Body of pancreas (tissue), 4 donors: ENCODE measurements at places on chromosomes 4 and X. TPM values are rescaled to one million over a fixed set of nuclear protein-coding genes. Genes with fewer than 3 reads are reported as not detected.

The PLS3 gene
- total RNA-seq = 47.5 TPM

The NPY2R gene
- not detected for total RNA-seq

The CNKSR2 gene
- 9.9 TPM for total RNA-seq

The MAGEA1 gene
- total RNA-seq = not detected

The CACNA1F gene
- not detected for total RNA-seq

The IL21 gene
- total RNA-seq = not detected

The CCDC110 gene
- total RNA-seq = 15.3 TPM

DNA sequence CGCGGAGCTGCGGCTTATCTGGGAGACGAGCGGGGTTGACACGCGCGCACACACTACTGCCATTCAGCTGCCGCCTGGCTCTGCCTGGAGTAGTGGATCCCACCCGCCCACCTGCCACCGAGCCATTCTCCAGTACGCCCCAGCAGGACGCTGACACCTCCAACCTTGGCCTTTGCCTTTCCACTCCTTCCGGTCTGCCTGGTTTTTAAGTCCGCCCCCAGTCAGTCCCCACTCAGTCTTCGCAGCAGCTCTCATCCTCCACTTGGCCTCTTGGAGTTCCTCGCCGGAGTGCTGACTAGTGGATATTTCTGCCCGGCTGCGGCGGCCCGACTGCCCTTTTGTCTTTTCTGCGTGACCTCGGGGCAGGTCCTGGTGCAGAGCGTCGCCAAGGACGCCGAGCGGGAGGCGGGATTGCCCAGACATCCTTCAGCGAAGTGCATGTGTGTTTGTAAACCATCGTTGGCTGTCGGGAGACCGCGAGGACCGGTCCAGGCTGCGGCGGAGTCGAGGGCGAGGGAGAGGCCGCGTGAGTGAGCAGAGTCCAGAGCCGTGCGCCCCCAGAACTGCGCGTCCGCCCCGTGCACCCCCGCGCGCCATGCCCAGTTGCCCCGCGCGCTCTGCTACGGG lies 1.1 kb downstream of the SLIT2 start:
- no peaks in the 10 kb centered on the region for H3K36me3 ChIP-seq
- peaks cover 42% of the 10 kb centered on the region for H3K4me1 ChIP-seq
- H3K27ac ChIP-seq = no peak overlapping the region

DNA sequence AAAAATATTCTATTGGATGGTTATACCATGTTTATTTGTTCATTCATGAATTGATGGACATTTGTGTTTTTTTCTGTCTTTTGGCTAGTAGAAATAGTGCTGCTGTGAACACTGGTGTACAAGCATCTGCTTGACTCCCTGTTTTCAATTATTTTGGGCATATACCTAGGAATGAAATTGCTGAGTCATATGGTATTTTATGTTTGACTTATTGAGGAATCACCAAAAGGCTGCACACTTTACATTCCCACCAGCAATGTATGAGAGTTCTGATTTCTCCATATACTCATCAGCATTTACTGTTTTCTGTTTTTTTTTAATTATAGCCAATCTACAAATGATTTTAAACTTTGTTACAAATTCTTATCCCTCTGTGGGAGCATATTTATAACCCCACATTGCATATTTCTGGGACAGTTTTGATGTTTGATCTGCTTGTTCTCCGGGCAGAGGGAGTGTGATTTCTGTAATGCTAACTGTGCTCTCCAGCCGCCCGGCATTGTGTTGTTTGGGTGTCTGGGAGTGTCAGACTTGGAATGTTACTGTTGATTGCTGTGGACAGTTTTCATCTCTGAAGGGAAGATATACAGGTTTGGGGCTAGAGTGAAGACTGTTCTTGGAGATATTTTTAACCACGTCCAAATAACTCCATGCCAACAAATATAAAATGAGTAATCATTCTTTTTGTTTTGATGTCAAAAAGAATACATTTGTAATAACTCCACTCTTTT lies 60.5 kb upstream of the PGRMC2 start:
- H3K4me3 ChIP-seq = no peak overlapping the region
- H3K4me1 ChIP-seq = no peaks in the 10 kb centered on the region
- DNase-seq = no peak
- no peak overlapping the region for H3K27ac ChIP-seq

GRCh38 chr4:186698525-186698924 lies 25.1 kb downstream of the FAT1 start:
- H3K27me3 ChIP-seq = no peaks in the 10 kb centered on the region
- DNase-seq = no peak
- no peak overlapping the region for H3K27ac ChIP-seq
- no peaks in the 10 kb centered on the region for H3K36me3 ChIP-seq

GRCh38 chrX:42021058-42021457 lies 97.7 kb upstream of the CASK start:
- H3K27me3 ChIP-seq = no peaks in the 10 kb centered on the region
- H3K27ac ChIP-seq = no peak overlapping the region
- H3K4me1 ChIP-seq = peaks cover 4% of the 10 kb centered on the region
- no peak overlapping the region for H3K4me3 ChIP-seq
- no peaks in the 10 kb centered on the region for H3K36me3 ChIP-seq

DNA sequence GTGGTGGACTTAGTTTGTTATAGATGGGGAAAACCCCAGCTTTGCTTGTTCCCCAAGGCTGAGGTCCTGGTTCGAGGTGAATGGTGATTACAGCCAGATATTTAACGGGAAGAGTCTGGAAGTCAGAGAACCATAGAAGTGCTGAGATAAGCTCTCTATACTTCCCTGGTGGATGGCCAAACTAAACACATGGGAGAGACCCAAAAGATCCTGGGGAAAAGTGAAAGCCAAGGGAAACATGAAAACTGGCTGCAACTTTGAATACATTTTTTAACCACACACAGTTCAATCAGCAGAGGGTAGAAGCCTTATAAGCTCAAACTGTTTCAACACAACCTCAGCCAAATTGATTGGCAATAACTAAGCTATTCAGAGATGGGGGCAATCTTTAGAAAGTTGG lies 29.3 kb upstream of the SRPX start:
- no peak overlapping the region for H3K4me3 ChIP-seq
- H3K36me3 ChIP-seq = no peaks in the 10 kb centered on the region
- H3K4me1 ChIP-seq = no peaks in the 10 kb centered on the region

- H3K27me3 ChIP-seq = no peaks in the 10 kb centered on the region
- no peaks in the 10 kb centered on the region for H3K4me1 ChIP-seq
- no peak overlapping the region for H3K27ac ChIP-seq
- H3K36me3 ChIP-seq = no peaks in the 10 kb centered on the region
- DNase-seq = no peak
- H3K4me3 ChIP-seq = no peak overlapping the region
These were observed 360.2 kb downstream of the ZIC3 start for GRCh38 chrX:137926090-137926489.

GRCh38 chr4:106773076-106773905 lies 262.8 kb downstream of the DKK2 start:
- H3K4me1 ChIP-seq = no peaks in the 10 kb centered on the region
- no peaks in the 10 kb centered on the region for H3K36me3 ChIP-seq
- no peaks in the 10 kb centered on the region for H3K27me3 ChIP-seq

DNA sequence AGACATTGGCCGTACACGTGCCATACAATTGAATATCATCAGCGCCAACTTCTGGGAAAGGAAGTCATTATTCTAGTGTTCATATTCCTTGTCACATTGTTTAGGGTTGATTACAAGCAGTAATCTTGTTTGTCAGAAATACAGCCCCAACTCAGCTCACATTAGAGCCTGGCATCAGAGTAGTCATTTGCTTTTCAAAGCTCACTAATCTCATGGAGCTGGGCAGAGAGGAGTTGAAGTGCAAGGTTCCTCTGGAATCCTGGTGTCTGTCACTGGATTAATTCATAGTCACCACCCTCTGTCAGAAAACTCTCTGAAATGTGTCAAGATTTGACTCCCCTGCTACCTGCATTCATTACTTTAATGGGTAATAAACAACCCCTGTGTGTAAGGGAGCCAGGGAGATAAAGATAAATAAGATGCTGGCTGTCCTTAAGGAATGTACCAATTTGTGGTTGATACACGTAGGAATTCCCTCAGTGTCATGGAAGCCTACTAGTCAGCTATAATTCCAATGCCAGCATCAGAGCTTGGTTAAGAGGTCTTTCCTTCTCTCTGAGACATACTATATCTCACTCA lies 43.7 kb upstream of the S100G start:
- H3K27me3 ChIP-seq = no peaks in the 10 kb centered on the region
- no peak overlapping the region for H3K27ac ChIP-seq
- DNase-seq = no peak

- no peaks in the 10 kb centered on the region for H3K4me1 ChIP-seq
- no peak overlapping the region for H3K27ac ChIP-seq
- no peaks in the 10 kb centered on the region for H3K36me3 ChIP-seq
- DNase-seq = no peak
These were observed 1628.2 kb upstream of the ADGRL3 start for GRCh38 chr4:59571805-59572430.

GRCh38 chrX:9995855-9996339 lies 28.7 kb downstream of the CLDN34 start:
- H3K4me3 ChIP-seq = no peak overlapping the region
- H3K4me1 ChIP-seq = no peaks in the 10 kb centered on the region
- H3K36me3 ChIP-seq = no peaks in the 10 kb centered on the region

DNA sequence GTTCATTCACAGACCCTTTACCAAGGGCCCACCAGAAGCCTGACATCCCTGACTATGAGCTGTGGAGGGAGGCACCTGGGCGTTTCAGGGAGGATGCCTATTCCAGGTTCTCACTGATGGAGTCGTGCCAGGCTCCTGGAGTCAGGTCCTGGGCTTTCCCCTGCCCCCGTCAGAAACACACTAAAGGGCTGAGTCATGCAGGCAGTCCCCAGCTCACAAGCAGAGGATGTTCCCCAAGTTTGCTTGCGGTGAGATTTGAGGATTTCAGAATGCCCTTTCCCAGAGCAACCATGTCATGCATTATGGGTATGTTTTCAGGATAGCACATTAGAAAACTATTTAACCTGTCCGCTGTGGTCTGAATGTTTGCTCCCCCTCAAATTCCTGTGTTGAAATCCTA lies 45.2 kb downstream of the FHDC1 start:
- DNase-seq = no peak
- no peak overlapping the region for H3K4me3 ChIP-seq
- no peaks in the 10 kb centered on the region for H3K27me3 ChIP-seq
- H3K4me1 ChIP-seq = no peaks in the 10 kb centered on the region
- H3K36me3 ChIP-seq = no peaks in the 10 kb centered on the region

DNA sequence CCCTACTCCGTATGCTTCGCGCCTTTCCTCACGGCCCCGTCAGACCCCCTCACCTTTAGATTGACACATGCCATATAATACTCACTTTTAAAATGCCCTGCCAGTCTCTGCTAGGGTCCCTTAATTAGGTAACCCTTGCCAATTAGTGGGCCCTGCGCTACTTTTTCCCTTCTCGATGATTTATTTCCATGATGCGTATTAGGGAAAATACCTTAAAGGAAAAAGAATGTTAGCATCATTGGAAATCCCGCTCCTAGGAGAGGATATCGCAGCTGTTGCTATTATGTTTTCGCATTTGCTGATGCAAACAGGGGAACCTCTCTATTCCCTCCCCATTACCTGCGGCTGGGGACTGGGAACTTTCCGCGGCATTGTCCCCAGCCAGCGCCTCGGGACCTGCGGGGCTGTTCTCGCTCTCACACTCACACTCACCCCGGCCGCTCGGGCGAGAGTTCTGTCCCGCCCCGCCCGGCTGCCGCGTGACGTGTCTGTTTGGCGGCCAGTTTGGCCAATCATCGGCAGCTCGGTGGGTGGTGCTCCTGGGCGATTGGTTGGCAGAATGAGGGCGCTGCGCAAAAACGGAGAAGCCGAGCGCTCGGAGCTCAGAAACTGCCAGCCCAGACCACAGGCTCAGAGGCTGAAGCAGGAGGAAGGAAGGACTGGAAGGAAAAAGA lies at the start of gene PCDH10:
Gene PCDH10, plus strand, starts transcription at position 605 of the 674 bp plus-strand sequence. CDS start 847 bp downstream, outside the sequence.
- no peaks in the 10 kb centered on the region for H3K36me3 ChIP-seq
- peaks cover 66% of the 10 kb centered on the region for H3K4me1 ChIP-seq
- no peak within 1 kb of the TSS for H3K27ac ChIP-seq
- peaks cover 35% of the 10 kb centered on the region for H3K27me3 ChIP-seq

- DNase-seq = no peak
- H3K4me3 ChIP-seq = no peak overlapping the region
- H3K36me3 ChIP-seq = no peaks in the 10 kb centered on the region
- no peak overlapping the region for H3K27ac ChIP-seq
These were observed 2.8 kb downstream of the GAB1 start for GRCh38 chr4:143339497-143339896.

- H3K4me3 ChIP-seq = no peak overlapping the region
- no peaks in the 10 kb centered on the region for H3K4me1 ChIP-seq
- no peak for DNase-seq
- no peak overlapping the region for H3K27ac ChIP-seq
These were observed 208.1 kb downstream of the SLC39A8 start for GRCh38 chr4:102137217-102137616.

DNA sequence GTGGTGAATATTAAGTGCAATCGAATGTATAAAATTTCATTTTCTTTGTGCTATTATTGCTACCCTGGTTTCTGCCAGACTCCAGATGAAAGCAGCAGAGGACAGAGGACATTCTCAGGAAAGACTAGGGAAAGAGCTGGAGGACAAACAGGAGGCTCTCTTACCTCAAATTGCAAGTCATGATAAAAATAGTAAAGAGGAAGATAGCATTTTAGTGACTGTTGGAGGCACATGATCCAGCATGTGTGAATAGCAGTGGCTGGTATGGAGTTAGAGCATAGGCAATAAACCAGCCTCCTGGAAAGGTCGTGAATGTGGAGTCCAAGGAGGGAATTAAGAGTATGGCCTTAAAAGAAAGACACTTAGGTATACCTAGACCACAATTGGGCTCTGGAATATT lies 1040.0 kb downstream of the STPG2 start:
- H3K4me3 ChIP-seq = no peak overlapping the region
- no peaks in the 10 kb centered on the region for H3K4me1 ChIP-seq
- no peak overlapping the region for H3K27ac ChIP-seq
- no peak for DNase-seq
- no peaks in the 10 kb centered on the region for H3K36me3 ChIP-seq

- H3K36me3 ChIP-seq = peaks cover 7% of the 10 kb centered on the region
- no peak overlapping the region for H3K27ac ChIP-seq
- H3K27me3 ChIP-seq = no peaks in the 10 kb centered on the region
- peaks cover 13% of the 10 kb centered on the region for H3K4me1 ChIP-seq
These were observed 130.4 kb downstream of the SORBS2 start for GRCh38 chr4:185681604-185682003.

- H3K4me1 ChIP-seq = no peaks in the 10 kb centered on the region
- no peak for DNase-seq
- no peaks in the 10 kb centered on the region for H3K36me3 ChIP-seq
These were observed 602.9 kb upstream of the HTR2C start for GRCh38 chrX:113980953-113981352.

GRCh38 chr4:46889410-46889809 lies 19.6 kb downstream of the COX7B2 start:
- H3K27ac ChIP-seq = no peak overlapping the region
- H3K4me3 ChIP-seq = no peak overlapping the region
- no peaks in the 10 kb centered on the region for H3K36me3 ChIP-seq
- no peak for DNase-seq
- H3K4me1 ChIP-seq = peaks cover 4% of the 10 kb centered on the region
